AG08395 (cell line): ENCODE measurements at places on chromosomes 4 and X.
A peak's percentile ranks its signal among the peaks of the same experiment; 100 is the strongest.

- no peak for DNase-seq
Measured at GRCh38 chrX:15683193-15683592, 18.6 kb upstream of the CLTRN start.

GRCh38 chr4:107388736-107389274, 331.2 kb downstream of the PAPSS1 start:
- DNase-seq = no peak

DNA sequence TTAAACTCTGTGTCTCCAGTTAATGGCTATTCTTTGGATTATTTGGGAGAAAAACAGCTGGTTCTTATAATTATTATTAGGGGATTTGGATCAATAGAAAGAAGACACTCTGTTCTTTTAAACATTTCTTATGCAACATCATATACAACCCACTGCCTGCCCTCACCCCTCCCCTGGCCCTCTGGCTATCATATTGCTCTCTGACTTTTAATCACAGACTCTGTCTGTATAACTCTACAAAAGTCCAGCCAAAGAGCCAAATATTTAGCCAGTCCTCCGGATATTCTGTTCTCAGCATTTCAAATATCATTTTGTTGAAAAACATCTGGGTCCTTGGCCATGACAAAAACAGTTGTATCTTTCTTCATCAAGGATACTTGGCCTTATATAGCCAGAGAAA, 19.0 kb upstream of the PACRGL start:
- DNase-seq = no peak

DNA sequence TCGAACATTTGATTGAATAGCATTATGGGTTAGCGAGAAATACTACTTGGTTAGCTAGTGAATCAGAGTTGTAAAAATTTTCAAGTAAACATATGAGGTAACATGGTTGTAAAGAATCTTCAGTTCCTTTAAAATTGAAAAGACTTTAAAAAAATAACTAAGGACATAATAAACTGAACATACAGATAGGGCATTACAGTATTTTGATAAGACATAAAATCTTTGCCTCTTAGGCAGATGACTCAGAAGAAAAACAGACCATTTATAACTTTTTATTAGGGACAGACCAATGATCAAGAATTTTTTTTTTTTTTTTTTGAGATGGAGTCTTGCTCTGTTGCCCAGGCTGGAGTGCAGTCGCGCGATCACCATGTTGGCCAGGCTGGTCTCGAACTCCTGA, 43.1 kb downstream of the PNMA5 start:
- DNase-seq = no peak

GRCh38 chr4:4923201-4923600, 63.7 kb downstream of the MSX1 start:
- no peak for DNase-seq

GRCh38 chr4:109294006-109294405, 8.5 kb downstream of the COL25A1 start:
- DNase-seq = no peak

DNA sequence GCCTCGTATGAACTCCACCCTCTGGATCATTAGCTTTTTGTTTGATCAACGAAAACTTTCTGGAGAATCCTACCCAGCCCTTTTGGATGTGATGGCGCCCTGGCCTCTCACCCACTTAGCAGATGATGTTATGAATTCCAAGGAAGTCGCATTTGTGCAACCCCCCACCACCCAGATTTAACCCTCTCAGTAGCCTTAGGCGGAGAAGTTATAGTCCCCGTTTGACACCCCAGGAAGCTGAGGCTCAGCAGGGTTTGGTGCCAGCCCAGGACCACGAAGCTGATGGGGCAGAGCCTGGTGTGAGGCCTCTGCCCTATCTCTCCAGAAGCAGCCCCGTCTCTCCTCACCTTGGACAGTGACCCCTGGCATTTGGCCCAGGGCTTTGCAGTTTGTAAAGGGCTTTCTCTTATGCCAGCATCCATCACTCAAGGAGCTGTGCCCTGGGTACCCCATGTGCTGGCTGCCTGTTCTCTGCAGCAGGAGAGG, 1.0 kb downstream of the WFS1 start:
- peak; percentile 34 for DNase-seq

GRCh38 chrX:25143596-25143995, 127.8 kb upstream of the ARX start:
- no peak for DNase-seq

- DNase-seq = peak; percentile 78
Measured at GRCh38 chr4:142091085-142091513, 454.7 kb downstream of the IL15 start.

- DNase-seq = no peak
Measured at GRCh38 chr4:85966373-85966772, 393.5 kb downstream of the MAPK10 start.
